Neural progenitor cell (in vitro differentiated cells): ENCODE measurements at places on chromosomes 11 and 22. TPM values are rescaled to one million over a fixed set of nuclear protein-coding genes. Genes with fewer than 3 reads are reported as not detected.

The MMP1 gene
- total RNA-seq: not detected in 2 replicates

DNA sequence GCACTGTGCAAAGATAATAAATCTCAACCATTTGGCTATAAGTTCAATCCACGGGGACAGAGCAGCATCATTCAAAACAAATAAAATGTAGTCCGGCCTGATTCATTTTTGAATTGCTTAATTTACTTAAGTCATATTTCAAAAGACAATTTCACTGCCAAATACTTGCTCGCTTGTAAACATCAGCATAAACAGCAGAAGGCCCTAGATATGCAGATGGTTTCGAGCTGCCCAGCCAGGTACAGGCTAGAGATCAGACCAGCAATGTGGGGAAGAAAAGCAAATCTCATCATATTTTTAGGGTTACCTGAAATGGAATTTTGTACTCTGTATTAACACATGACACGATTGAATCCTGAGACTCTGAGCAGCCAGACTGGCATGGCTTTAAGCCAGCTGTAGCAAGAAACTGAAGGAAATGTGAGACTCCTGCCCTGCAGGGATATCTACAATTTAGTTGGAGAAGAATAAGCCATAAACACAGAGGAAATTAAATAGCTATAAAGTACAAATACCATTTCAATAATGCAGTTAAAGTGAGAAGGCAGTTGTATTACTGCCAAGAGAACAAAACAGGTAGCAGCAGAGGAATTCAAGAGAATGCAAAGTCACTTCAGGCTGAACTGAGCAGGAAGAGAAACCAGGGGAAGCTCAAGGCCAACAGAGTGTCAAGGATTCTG, 440.3 kb downstream of the ETS1 start:
- H3K27ac ChIP-seq: no peak overlapping the region
- H3K4me1 ChIP-seq: no peaks in the 10 kb centered on the region
- no peaks in the 10 kb centered on the region for H3K27me3 ChIP-seq
- no peak overlapping the region for H3K4me3 ChIP-seq
- no peak for DNase-seq

DNA sequence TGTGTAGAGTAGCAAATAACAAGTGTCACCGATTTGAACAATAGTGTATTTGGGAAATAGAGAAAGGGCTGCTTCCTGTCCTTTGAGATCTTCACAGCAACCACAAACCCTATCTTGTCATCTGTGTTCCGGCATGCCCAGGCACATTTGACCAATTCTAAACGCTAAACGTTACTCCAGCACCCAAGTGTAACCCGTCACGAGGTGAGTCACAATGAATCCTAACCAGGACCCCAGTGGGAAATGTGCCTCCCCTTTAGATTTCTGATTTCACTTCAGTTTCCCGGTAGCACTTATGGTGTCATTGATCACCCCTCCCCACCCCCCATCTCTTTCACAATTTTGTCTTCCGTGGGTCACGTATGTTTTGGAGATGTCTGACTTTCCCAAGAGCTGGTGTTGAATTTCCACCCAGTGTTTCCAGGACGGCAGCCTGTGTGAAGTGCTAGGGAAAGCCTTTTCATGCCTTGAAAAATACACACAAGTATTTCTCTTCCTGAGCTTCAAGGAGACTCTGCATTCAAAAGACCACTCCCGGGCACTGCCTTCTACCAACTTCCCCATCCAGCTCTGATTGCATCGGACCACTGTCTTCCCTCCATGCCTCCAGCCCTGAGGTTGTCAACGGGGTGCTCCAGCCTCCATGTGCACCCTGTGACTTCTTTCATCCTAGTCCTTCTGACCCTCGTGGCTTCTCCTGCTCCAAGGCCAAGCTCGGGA, 10.5 kb upstream of the C11orf24 start:
- no peaks in the 10 kb centered on the region for H3K36me3 ChIP-seq
- H3K4me3 ChIP-seq: no peak overlapping the region
- H3K27ac ChIP-seq: no peak overlapping the region

- H3K27me3 ChIP-seq: no peaks in the 10 kb centered on the region
- peak; percentile 34 for DNase-seq
- no peak overlapping the region for H3K4me3 ChIP-seq
- no peaks in the 10 kb centered on the region for H3K4me1 ChIP-seq
Measured at GRCh38 chr22:37930270-37930951, 23.0 kb downstream of the C22orf23 start.

The SMTNL1 gene
- total RNA-seq: 0.28 TPM in 1 of 2 replicates, not detected in the other

The HBB gene
- not detected in 2 replicates for total RNA-seq

DNA sequence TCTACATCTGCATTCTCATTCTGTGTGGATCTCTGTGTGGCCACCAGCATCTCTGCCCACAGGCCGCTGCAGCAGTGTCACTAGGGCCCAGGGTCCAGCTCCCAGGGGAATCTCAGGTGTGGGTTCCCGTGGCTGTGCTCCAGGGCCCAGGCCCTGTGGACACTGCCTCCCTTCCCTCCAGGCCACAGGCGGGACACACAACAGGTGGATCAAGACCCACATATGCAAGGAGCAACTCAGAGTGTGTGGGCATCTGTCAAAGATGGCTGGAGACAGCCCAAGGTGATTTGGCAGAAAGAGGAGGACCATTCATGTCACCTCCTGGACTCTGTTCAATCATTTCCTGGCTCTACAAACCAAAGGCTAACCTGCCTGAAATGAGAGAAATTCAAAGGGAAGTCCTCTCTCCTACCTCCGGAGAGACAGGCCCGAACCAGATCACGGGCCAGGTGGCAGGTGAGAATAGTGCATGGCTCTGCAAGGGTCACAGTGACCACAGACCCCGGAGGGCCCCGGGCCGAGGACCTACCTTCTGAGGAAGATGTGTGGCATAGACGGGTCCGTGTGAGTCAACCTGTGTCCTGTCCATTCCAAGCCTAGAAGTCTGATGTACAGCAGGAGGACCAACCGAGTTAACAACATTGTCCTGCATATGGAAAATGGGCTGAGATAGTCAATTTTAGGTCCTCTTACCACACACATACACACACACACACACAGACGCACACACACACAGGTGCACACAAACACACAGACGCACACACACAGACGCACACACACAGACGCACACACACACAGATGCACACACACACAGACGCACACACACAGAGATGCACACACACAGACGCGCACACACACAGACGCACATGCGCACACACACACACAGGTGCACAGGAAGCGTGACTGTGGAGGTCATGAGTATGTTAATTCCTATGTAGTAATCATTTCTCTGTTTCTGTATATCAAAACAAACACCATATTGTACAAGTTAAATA, 1068.5 kb downstream of the BRD1 start:
- no peaks in the 10 kb centered on the region for H3K36me3 ChIP-seq
- H3K27me3 ChIP-seq: no peaks in the 10 kb centered on the region
- DNase-seq: no peak
- no peak overlapping the region for H3K27ac ChIP-seq

- no peak overlapping the region for H3K4me3 ChIP-seq
- H3K27me3 ChIP-seq: no peaks in the 10 kb centered on the region
- peaks cover 16% of the 10 kb centered on the region for H3K4me1 ChIP-seq
- no peak overlapping the region for H3K27ac ChIP-seq
Measured at GRCh38 chr11:1837171-1838076, 1.4 kb upstream of the TNNI2 start.

DNA sequence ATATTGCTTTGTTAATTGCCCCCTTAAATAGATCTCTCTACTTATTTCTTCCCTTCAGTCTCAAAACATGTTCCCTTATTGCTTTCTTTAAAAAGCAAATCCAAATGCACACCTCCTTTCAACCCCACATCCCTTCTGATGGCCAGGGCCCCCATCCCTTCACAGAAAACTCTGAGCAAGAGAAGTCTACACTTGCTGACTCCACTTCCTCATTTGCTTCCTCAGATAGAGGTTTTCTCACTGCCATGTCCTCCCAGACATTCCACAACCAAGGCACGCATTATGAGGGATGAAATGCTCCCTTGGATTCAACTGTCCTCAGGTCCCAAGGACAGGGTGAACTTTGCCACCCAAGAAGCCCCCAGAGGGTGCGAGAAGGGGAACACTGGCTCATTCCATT, 43.1 kb downstream of the CSNK2A3 start:
- DNase-seq: no peak
- no peaks in the 10 kb centered on the region for H3K4me1 ChIP-seq
- no peaks in the 10 kb centered on the region for H3K36me3 ChIP-seq
- H3K27me3 ChIP-seq: no peaks in the 10 kb centered on the region
- no peak overlapping the region for H3K27ac ChIP-seq

DNA sequence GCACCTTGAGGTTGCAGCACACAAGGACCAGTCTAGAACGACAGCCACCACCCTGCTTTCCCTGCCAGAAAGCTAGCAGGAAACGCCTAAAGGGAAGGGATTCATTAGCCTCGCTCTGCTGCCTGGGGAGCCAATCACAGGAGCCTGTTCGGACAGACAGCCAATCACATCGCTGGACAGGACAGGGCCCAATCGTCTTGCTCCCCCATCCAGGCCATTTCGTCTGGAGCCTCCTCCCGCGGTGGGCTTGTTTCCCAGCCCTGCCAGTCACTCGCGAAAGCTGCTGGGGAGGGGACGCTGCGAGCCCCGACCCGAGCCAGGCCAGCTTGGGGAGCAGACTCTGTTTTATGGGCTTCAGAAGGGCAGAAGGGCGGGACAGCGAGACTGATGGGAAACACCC, 79.8 kb upstream of the NCAM1 start:
- peak overlapping the region; percentile 28 for H3K4me3 ChIP-seq
- H3K4me1 ChIP-seq: peaks cover 9% of the 10 kb centered on the region
- peak; percentile 79 for DNase-seq
- no peaks in the 10 kb centered on the region for H3K27me3 ChIP-seq
- no peaks in the 10 kb centered on the region for H3K36me3 ChIP-seq

DNA sequence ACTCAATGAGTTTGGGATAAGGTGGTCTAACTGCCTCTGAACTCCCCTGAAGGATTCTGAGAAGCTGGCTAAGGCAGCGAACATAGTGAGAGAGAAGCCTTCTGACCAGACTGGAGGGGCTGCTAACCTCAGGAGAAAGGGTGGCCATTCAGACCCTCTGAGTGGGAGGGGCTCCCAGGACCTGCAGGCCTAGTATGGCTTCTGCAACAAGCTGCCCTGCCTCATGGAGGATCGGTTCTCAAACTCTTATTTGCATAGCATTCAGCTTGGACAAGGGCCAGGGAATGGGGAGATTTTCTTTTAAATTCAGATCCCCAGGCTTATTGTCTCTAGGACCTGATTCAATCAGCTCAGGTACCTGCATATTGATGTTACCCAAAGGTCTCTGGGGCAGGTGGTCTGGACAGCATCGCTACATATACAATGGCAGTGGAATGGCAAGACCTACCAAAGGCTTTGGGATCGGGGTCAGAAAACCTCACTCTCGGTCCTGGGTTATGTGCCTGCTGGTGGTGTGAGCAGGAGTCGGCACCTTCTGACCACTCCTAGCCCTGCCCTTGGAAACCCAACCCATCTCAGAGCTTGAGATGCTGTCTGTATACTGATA, 599.1 kb downstream of the BRD1 start:
- no peak overlapping the region for H3K4me3 ChIP-seq
- H3K4me1 ChIP-seq: peaks cover 6% of the 10 kb centered on the region

The APOL4 gene
- total RNA-seq: 0.56 and 0.82 TPM in 2 replicates

GRCh38 chr11:64799623-64800302, 3.3 kb downstream of the MAP4K2 start:
- H3K4me1 ChIP-seq: no peaks in the 10 kb centered on the region
- H3K27ac ChIP-seq: no peak overlapping the region
- no peaks in the 10 kb centered on the region for H3K36me3 ChIP-seq
- no peak overlapping the region for H3K4me3 ChIP-seq
- DNase-seq: no peak
- H3K27me3 ChIP-seq: no peaks in the 10 kb centered on the region

The FAM227A gene
- 17.8 and 32.7 TPM in 2 replicates for total RNA-seq

- no peak for DNase-seq
- H3K27ac ChIP-seq: no peak overlapping the region
- H3K27me3 ChIP-seq: no peaks in the 10 kb centered on the region
- no peak overlapping the region for H3K4me3 ChIP-seq
Measured at GRCh38 chr22:44526779-44527126, 28.7 kb upstream of the RTL6 start.

GRCh38 chr11:65624931-65625627, 9.5 kb downstream of the PCNX3 start:
- H3K27me3 ChIP-seq: no peaks in the 10 kb centered on the region
- no peak overlapping the region for H3K4me3 ChIP-seq
- H3K4me1 ChIP-seq: no peaks in the 10 kb centered on the region
- DNase-seq: no peak

GRCh38 chr11:76891285-76891684, 30.6 kb downstream of the ACER3 start:
- no peaks in the 10 kb centered on the region for H3K27me3 ChIP-seq
- H3K4me3 ChIP-seq: no peak overlapping the region
- peaks cover 19% of the 10 kb centered on the region for H3K4me1 ChIP-seq
- no peak overlapping the region for H3K27ac ChIP-seq
- no peaks in the 10 kb centered on the region for H3K36me3 ChIP-seq
- no peak for DNase-seq

The OR8D4 gene
- not detected in 2 replicates for total RNA-seq

DNA sequence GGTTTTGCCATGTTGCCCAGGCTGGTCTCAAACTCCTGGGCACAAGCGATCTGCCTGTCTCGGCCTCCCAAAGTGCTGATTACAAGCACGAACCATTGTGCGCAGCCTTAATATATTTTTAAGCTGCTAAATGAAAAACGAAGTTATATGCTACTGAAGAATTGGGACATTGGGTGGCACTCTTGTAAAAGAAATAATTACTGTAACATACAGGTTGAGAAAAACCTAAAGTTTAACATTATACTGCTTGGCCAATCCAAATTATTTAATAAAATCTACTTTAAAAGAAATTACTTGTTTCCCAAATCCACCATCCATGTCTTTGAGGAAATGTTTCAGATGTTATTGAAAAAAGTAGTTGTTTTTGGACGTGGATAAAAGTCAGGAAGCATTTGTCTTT, 37.9 kb upstream of the ARHGAP32 start:
- H3K27me3 ChIP-seq: no peaks in the 10 kb centered on the region
- H3K4me1 ChIP-seq: no peaks in the 10 kb centered on the region
- peaks cover 19% of the 10 kb centered on the region for H3K36me3 ChIP-seq
- no peak overlapping the region for H3K4me3 ChIP-seq

The OR5B21 gene
- not detected in 2 replicates for total RNA-seq

- H3K27ac ChIP-seq: no peak overlapping the region
- no peaks in the 10 kb centered on the region for H3K27me3 ChIP-seq
- peak; percentile 67 for DNase-seq
- H3K4me3 ChIP-seq: no peak overlapping the region
- no peaks in the 10 kb centered on the region for H3K4me1 ChIP-seq
Measured at GRCh38 chr11:132177106-132177505, 806.7 kb downstream of the NTM start.

GRCh38 chr22:27680636-27681035, 120.9 kb downstream of the MN1 start:
- H3K4me1 ChIP-seq: peaks cover 32% of the 10 kb centered on the region
- H3K27me3 ChIP-seq: no peaks in the 10 kb centered on the region
- H3K27ac ChIP-seq: no peak overlapping the region
- no peak overlapping the region for H3K4me3 ChIP-seq
- no peak for DNase-seq
- no peaks in the 10 kb centered on the region for H3K36me3 ChIP-seq

DNA sequence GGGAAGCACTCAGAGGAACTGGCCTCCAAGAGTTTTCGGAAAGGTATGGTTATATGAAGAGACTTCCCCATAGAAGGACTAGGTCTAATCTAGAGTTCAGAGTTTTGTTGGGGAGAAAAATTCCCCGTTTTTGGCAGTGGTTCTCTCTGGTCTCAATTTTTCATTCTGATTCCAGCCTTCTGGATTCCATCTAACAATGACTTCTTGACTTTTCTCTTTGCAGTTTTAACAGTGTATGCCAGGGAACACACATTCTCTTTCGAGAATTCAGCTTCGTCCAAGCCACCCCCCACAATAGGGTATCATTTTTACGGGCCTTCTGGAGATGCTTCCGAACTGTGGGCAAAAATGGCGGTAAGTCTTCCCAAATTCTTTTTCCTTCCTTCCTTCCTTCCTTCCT, 115.6 kb downstream of the CSTPP1 start:
- no peaks in the 10 kb centered on the region for H3K36me3 ChIP-seq
- no peak overlapping the region for H3K27ac ChIP-seq
- peaks cover 2% of the 10 kb centered on the region for H3K4me1 ChIP-seq
- no peaks in the 10 kb centered on the region for H3K27me3 ChIP-seq
- DNase-seq: no peak
- no peak overlapping the region for H3K4me3 ChIP-seq
